Activated CD8-positive, alpha-beta memory T cell treated with anti-CD3 and anti-CD28 coated beads for 1 hour (primary cell): ENCODE measurements at places on chromosomes 6 and 20.
A peak's percentile ranks its signal among the peaks of the same experiment; 100 is the strongest.

DNA sequence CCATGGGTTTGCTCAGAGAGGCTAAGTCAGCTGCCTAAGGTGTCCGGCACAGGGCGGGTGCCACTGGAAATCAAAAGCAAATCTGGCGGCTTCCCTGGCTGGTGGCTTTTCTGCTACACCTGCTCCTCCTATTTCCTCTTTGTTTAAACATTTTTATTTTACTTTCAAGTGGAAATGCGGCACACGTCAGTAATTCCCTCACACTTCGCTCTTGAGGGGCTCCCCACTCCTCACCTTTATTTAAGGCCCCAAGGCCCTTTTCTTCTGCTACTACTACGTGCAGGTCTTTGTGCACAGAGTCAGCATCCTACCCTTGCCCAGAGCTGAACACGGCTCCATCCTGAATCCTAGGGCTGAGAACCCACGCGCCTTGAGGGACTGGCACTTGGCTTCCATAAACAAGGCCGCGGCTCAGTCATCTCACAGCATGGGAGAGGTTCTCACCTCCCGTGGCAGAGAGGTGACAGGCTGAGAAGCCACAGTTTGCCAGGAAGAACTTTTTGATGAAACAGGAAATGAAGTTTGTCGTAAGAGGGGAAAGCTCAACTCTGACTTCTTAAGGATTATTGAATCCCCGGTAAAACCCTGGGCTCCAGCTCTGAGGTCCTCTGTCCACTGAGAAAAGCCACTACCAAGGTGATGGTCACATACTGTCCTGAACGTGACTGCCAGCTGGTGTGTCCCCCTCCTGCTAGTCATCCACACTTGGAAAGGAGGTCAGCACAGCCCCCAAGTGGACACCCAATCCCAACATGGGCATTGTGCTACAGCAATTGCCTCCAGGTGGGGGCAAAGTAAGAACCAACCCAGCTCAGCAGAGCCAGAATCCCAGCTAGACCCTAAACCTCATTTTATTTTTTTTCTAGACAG is 48.0 kb downstream of the NFATC2 start:
- no peak for DNase-seq

DNA sequence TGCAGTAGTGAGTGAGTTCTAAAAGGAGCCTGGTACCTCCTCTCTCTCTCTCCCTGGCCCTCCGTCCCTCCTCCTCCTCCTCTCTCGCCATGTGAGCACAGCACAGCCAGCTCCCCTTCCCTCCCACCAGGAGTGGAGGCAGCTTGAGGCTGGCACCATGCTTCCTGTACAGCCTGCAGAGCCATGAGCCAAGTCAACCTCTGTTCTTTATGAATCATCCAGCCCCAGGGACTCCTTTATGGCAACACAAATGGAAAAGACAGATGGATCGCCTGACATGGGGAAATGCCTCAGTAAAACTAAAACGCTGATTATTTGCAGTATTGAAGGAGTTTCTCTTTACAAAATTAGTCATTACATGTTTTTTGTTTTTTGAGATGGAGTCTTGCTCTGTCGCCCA is 233.7 kb upstream of the ARID1B start:
- no peak for DNase-seq

DNA sequence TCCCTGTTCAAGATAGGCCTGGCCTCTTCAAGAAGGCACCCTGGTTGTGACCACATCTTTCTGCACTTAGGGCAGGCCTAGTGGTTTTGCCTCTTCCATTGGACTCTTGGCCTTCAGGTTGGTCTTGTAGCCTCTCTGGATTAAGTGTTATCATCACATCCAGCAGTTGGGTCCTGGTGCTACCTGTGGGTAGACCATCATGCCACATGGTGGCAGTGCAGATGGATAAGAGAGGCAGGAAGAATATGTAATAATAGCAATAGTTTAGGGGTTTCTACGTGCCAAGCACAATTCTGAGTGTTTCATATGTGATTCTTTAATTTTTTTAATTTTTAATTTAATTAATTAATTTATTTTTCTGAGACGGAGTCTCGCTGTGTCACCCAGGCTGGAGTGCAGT is 28.5 kb upstream of the SNRPB2 start:
- no peak for DNase-seq

GRCh38 chr6:52049252-52050050 is 38.0 kb downstream of the PKHD1 start:
- no peak for DNase-seq

DNA sequence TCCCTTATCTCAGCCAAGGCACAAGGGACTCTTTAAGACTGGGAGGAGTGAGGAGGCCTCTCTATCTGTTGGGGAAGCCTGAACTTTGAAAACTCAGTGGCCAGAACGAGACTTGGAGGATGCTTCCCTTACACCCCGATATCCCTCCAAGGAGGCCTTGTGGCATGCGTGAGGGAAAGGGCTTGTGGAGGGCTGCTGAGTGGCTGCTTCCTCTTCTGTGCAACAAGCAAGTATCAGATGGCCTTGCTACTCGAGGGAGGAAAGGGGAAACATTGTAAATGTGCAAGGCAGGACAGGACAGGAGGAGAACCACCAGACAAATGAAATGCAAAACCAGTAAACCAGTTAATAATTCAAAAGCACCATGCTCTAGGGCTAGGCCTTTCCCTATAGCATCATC is 306.5 kb upstream of the MAP3K7 start:
- no peak for DNase-seq

GRCh38 chr6:16136091-16136490 is 7.2 kb downstream of the MYLIP start:
- DNase-seq, result no peak

DNA sequence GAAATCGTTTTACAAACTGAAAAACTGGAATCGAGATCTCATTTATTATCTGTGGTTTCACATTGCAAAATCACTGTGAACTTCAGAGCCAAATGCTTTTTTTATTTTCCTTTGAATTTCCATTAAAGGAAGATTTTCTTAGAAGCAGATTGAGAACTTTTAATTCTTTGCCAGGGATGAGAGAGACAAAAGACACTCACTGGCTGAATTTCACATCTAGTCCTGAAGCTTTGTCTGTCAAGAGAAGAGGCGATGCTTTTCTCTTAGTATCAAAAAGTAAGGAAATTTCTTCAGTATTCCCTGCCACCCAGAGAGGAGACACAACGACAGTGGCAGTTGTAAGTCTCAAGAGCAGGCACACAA is 141.8 kb downstream of the TMEM200A start:
- no peak for DNase-seq

- no peak for DNase-seq
These were observed 162.5 kb downstream of the VEGFA start for GRCh38 chr6:43932259-43933147.

DNA sequence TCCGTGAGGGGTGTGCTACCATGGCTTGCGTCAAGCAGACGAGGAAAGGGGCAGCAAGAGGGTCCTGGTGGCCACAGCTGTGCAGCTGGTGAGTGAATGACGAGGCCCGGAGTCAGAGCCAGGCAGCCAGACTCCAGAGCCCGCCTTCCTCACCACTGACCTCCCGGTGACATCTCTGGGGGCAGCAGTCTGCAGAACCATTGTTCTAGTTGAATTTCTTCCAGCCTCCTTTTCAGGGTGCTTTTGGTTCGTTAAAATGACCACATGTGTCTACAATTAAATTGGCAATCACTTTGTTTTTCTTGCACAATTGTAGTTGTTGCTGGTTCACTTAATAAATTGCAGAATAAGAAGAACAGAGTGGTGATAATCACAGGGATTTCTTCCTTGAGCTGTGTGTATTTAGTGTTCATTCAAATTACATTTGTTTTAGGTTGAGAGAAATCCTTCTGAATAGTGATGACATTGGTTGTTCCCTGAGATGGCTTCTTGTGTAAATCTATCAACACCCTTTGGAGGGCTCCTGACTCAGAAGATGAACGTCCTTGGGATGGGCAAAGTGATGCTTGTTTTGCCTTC is 96.4 kb downstream of the TULP4 start:
- DNase-seq, result no peak

DNA sequence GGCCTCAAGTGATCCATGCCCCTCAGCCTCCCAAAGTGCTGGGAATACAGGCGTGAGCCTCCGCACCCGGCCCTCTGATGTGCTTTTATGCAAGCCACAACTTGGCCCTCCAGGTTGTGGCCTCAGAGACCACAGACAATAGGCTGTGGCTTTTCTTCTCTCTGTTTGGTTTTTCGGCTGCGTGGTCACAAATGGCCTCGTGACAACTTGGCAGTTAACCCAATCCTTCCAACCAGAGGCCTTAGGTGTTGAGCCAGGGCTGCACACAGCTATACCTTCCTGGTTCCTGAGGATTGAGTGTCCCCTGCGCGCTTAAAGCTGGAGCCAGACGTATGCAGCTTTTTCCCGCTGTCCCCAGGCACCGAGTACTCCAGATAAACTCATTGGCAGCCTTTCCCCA is 6.3 kb upstream of the TGM3 start:
- no peak for DNase-seq

DNA sequence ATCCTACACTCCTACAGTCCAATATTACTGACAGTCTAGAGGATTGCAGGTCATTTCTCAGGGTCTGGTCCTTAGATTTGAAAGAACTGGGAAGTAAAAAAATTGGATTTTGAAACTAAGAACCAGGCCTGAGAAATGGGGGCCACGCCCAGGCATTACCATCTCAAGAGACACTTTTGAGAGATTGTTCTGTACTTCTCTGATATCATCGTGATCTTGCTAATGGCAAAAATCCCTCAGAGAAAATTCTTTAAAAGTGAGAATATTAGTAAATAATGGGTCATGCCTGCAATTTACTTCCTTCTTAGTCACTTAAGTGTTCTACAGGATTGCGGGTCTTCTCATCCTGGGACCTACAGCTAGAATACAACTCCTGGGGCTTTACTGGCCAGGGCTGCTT is 42.0 kb upstream of the HIVEP1 start:
- DNase-seq, result no peak

- no peak for DNase-seq
These were observed 433.2 kb downstream of the GRIK2 start for GRCh38 chr6:101826678-101827077.

DNA sequence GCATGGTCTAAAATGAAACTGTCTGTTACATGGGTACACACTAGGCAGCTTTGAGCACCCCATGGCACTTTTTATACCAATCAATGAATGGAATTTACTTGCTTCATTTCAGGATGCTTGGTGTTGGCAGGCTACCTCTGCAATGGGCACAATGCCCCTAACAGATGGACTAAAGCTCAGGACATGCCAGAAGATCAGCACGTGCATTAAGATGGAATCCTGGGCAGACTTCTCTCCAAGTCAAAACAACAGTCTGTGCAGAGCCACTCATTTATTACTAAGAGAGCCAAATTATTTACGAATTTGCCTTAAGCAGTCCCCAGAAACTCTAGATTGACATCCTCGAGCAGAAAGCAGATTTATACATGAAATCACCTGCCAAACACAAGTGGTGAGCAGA is 55.8 kb upstream of the SCML4 start:
- DNase-seq, result no peak

- no peak for DNase-seq
These were observed 129.5 kb upstream of the SUPT3H start for GRCh38 chr6:45507186-45507585.

DNA sequence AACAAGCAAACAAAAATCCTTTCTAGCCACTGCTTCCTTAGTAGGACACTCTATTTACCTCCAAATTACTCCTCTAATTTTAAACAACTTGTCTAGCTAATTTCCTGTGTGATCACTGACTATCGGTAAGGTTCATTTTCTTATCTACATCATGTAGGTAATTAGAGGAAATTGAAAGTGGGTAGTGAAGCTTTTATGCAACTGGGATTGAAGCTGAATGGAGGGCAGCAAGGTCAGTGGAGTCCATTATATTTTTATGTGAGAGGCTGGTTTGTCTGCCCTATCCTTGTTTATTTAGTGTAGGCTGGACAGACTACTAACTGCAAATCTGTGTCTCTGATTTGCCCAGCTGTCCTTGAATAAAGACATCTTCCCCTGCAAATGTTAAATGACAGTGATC is 88.5 kb upstream of the SIM1 start:
- DNase-seq, result no peak

DNA sequence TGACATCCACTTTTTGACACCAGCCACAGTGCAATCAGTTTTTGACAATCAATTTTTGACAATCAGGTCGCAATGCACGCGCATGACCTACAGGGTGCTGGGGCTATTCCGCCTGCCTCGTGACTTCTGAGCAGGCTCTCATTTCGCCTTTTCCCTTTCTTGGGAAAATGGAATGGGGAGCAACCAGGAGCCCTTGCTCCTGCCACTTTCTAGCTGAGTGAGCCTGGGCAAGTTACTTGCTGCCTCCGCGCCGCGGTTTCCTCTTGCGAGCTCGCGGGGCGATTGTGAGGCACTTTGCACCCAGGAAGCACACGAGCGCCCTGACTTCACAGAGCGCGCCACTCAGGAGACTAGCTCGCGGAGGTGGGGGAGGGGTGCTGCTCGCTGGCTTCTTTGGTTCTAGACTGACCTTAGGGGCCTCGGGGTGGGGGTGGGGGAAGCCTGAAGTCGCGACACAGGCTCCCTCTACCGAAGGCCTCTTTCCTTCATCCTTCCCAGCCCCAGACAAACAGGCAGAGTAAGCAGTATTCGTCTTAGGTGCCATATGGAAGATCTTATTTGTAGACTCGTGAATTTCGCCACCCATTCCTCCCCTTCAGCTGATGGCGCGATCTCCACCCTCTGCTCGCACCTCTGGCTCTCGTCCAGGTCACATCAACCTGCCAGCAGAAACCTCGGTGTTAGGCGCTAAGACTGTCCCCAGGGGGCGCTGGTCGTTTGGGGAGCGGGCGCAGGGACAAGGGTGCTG is 4.6 kb downstream of the TP53TG5 start:
- peak; percentile 83 for DNase-seq

DNA sequence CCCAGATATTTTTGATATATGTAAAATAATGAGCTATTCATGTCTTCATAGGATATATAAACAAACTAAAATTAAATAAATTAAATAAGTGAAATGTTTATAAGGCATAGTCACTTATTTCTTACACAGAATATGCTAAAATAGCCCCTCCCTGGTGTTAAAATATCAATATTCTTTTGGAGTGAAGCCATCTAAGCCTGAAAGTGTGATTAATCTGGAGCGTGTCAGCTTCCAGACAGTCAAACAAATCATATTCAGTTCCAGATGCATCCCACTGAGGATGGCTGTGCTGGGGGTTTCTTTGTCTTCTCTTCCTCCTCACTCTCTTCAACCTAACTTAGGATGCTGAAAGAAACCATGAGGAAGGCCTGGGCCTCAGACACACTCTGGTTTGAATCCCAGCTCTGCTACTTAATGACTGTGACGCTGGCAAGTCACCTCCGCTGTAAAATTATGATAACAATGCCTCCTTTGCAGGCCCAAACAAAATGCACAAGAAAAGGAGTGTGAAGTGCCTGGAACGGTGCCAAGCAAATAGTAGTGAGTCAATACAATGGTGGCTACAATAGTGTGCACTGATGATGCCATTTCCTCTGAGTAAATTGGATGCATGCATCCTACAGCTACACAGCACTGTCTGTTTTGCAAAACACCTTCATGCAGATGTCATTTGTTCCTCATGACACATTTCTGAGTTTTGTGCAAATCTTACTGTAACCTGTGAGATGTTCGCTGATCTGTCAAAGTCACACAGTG is 161.4 kb downstream of the FOXC1 start:
- DNase-seq, result no peak

- DNase-seq, result no peak
These were observed 203.5 kb downstream of the EPM2A start for GRCh38 chr6:145531822-145532221.
